ENCODE measurements at places on chromosomes 11 and 22.

DNA sequence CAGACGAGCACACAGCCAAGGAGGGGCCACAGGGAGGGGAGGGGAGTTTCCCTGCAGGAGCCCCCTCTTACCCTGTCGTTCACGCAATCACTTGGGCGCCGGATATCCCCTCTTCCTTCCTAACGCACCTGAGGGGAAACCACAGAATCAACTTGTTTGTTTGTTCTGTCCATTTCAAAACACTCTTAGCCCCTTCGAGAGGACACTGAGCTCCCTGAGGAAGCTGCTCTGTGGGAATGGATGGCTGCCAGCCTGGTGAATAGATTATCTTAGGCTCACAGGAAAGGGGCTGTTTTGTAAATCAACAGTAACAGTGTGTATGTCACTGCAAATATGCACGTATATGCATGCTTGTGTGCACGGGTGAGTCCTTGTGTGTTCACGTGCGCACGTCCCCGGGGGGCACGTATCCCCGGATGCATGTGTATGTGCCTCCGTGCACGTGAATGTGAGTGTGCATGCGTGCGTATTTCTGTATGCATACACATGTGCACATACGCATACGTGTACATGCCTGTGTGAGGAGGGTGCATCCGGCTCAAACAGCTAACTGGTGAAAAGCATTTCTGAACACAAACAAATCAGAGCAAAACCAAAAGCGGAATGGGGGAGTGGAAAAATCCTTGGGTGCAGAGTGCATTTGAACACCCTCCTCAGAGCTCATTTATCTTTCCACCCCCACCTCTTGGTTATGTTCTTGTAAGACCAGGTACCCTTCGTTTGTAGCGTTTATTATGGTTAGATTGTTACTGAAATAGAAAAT is 7.2 kb downstream of the ARSA start:
- no peak for DNase-seq

DNA sequence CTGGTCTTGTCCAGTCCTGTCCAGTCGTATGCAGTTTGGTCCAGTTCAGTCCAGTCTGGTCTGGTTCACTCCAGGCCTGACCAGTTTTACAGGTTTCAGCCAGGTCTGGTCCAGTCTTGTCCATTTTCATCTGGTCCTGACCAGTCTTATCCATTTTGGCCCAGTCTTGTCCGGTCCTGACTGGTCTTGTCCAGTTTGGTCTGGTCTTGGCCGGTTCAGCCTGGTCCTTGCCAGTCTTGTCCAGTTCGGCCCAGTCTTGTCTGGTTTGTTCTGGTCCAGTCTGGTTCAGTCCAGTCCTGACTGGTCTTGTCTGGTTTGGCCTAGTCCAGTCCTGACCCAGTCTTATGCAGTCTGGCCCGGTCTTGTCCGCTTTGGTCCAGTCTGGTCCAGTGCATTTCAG is 380.2 kb downstream of the OR4C45 start:
- no peak for DNase-seq

DNA sequence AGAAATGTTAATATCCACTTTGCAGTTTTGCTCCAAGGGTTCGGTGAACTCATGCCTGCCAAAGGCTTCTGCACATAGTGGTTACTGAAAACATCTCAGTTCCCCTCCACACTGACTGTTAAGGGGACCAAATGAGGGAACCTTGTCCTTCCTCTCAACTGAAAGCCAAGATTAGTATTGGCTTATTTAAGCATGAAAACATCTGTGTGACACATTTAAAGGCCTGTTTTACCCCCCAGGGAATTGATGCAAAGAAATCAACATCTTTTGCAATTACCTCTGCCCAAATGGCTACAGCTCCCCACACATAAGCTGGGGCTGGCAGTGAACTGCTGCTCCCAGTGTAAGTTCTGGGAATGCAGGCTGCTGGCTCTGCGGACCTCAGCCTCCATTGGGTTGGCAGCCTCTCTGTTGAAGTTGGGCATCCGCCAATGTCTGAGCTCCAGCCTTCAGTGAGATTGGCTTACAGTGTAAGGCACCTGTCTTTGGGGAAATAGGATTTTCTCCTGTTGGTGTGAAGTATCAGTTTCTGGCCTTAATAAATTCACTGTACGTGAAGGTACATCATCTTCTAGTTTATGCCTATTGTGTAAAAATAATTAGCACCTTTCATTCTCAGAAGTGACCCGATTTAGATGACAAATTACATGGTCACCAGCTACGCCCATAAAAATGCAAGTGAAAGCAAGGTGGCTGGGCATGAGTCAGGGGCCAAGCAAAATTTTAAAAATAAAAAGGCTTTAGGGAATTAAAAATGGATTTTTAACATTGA is 213.4 kb upstream of the SYN3 start:
- no peak for DNase-seq

DNA sequence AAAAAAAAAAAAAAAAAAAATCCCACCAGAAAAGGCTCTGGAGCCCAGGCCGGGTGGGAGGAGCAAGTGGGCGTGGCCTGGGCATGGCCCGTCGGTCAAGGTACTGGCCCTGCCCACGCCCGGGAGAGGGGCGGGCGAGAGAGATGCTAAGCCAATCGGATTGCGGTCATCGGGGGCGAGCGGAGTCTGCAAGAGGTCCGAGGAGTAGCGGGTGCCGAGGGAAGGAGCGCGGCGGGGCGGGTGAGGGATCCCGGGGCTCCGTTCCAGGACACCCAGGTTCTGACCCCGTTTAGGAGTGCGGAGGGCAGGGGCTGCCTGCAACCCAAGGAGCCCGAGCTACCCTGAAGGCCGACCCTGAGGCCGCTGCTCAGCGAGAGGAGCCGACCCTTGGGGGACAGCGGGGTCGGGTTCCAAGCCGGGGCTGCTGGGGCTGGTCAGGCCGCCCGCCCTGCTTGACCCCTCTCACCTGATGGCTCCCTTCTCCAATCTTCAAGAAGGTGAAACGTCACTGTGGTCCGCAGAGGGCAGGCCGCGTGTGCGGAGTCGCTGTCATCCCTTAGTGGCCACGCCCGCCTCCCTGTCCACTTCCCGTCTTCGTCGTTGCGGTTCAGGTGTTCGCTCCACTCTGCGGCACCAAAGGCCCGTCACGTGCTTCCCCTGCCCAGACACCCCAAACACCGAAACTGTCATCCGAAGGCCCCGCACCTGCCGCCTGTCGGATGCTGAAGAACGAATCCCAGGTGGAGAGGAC is 11.1 kb upstream of the TAB1 start:
- DNase-seq, result peak; percentile 20

DNA sequence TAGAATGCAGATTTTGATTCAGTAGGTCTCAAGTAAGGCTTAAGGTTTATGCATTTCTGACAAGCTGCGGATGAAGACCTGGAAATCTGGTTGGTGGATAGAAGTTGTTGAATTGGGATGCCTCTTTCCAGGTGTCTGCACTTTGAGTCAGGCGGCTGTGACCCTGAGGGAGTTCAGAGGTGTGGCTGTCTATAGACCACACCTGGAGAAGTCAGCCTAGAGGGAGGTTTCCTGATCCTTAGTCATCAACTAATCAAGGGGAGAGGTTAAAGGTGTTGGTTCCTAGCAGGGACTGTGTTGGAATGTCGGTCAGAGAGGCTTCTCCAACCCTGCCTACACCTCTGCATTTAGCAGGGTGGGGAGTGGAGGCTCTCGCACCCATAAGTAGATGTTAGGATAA is 8.0 kb downstream of the GLB1L2 start:
- DNase-seq, result no peak

GRCh38 chr22:36702842-36703215 is 723 bp downstream of the CACNG2 start:
- DNase-seq, result no peak

DNA sequence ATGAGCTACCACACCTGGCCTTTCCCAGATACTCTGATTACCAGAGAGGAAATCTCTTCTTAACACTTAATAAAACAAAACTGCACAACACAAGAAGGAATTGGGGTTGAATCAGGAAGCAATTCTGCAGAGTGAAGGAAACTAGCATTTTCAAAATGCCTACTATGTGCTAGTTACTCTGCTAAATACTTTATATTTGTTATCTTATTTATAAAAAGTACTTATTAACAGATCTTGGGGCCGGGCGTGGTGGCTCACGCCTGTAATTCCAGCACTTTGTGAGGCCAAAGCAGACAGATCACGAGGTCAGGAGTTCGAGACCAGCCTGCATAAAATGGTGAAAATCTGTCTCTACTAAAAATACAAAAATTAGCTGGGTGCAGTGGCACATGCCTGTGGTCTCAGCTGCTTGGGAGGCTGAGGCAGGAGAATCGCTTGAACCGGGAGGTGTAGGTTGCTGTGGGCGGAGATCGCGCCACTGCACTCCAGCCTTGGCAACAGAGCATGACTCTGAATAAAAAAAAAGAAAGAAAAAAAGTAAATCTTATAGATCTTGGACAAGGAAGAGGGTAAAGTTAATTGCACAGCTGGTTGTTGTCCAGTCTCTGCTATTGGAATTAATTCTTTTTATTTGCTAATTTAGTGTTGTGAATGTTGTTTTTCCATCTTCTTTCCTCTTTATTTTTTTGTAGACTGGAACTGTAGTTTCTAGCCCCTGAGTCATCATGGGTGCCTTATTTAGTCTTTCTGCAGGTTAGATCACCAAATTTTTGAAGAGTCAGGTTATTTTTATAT is 22.1 kb downstream of the TMEM135 start:
- no peak for DNase-seq

DNA sequence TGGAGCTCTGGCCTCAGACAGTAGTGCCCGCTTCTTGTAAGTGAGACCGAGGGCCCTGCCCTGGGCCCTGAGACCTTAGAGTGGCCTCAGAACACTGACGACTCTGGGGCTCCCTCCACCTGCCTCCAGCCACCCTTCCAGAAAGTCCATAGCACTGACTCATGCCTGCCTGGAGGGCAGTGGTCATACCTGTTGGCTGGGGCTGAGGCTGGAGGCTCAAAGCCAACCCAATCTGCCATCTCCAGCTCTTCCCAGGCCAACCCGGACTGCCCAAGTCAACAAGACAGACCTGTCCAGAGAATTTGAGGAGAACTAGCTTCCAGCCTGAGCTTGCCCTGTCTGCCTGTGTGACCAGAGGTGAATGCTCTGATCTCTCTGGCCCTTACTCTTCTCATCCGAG is 66.9 kb upstream of the TTLL12 start:
- no peak for DNase-seq

DNA sequence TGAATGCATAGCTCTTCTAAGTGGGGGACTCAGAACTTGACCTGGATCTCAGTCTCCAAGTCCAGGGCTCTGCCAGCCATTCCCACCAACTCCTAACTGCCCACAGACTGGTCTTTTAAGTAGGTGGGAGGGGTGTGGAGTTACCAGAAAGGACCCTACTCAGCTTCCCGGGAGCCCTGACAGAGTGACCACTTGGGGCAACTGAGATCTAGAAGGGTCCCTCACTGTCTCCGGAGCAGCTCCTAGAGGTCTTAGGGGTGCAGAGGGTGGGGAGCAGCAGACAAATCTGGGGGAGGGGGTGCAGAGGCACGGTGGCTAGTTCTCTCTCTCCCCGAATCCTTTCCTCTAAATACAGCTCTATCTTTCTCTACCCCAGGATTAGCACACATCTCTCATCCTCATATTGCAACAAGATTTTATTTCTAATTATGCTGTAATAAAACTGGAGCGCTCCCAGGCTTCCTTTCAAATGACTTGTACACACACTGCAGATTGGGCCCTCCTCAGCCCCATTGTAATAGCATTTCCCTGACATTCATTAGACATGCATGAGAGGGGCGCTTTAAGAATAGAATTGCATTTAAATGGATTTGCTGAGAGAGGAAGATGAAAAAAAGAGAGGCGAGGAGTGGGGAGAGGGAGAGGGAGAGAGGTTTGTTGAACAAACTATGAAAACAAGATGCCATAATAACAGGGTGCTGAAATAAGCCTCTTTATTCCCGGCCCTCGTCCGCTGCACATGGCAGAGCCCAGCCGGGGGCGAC is 219.0 kb downstream of the CEP164 start:
- DNase-seq, result peak; percentile 87

GRCh38 chr11:40289370-40289769 is 1170.1 kb downstream of the LRRC4C start:
- no peak for DNase-seq

DNA sequence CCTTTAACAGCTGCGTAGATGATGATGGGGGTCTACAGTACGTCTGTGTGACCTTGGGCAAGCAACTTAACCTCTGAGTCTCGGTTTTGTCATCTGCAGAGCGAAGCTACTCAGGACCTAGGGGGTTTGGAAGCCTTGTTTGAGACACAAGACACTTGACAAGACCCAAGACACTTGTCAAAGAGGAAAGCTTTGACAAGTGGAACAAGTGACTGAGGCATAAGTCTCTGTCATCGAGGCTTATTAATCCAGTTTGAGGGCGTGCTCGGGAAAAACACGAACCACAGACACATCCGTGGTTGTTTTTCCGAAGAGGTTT is 732 bp upstream of the PC start:
- DNase-seq, result no peak

DNA sequence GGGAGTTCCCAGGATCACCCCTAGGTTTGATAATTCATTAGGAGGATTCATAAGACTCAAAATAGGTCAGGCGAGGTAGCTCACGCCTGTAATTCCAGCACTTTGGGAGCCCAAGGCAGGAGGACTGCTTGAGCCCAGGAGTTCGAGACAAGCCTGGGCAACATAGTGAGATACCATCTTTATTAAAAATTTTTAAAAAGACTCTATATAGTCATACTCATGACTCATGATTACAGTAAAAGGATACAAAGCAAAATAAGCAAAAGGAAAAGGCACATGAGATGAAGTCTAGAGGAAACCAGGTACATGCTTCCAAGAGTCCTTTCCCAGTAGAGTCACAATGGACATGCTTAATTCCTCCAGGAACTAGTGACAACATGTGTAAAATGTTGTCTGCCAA is 13.9 kb upstream of the PTS start:
- DNase-seq, result no peak

GRCh38 chr11:94885133-94885532 is 88.2 kb downstream of the CWC15 start:
- DNase-seq, result no peak

DNA sequence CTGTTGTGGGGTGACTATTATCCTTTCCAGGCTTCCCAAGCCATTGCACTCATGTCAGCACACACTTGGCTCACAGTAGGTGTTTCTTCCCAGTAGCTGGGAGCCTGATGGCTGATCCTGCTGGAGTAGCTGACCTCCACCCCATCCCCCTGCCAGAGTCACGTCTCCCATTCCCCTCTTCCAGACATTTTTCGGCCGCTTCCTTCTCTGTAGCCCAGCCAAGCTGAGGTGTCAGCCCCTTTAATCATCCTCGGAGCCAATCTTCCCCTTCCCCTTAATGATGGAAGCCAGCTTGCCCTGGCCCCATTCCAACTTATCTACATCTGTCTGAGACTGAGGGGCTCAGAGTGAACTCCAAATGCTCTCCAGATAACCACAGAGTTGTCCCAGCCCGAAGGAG is 550.7 kb downstream of the MN1 start:
- DNase-seq, result no peak

GRCh38 chr22:23522623-23523251 is 57.4 kb downstream of the IGLL1 start:
- DNase-seq, result peak; percentile 43

Measured in NCI-H1436 (cell line).